ENCODE measurements at places on chromosomes 2 and 18.

DNA sequence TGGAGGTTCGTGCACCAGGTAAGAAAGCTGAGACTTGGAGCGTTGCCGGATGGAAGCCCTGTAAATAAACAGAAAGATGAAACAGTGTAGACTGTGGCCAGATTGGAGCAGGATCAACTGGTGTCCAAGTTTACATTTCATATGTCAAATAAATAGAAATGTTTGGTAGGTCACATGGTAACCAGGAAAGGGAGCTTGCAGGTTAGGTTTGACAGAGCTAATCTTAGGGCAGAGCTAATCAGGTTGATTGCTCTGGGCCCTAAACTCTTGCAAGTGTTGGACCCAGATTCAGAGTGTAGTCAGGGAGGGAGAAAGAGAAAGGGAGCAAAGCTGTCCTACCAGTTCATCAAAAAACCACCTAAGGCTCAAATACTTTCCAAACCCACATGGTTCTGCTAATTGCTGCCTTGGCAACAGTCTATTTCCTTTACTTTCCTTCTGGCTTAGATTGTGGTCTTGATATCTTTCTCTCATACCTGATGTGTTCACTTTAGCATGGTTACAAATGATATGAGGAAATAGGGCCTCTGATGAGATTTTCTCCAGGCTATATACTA is 63.2 kb downstream of the G6PC2 start:
- no peaks in the 10 kb centered on the region for H3K36me3 ChIP-seq
- H3K27me3 ChIP-seq = peaks cover 6% of the 10 kb centered on the region
- no peak overlapping the region for H3K4me3 ChIP-seq
- H3K4me1 ChIP-seq = no peaks in the 10 kb centered on the region

- H3K27me3 ChIP-seq = peaks cover 2% of the 10 kb centered on the region
- peaks cover 2% of the 10 kb centered on the region for H3K36me3 ChIP-seq
- no peak overlapping the region for H3K27ac ChIP-seq
- no peak for DNase-seq
- no peak overlapping the region for H3K4me3 ChIP-seq
Observed at GRCh38 chr2:23503097-23503496, 118.1 kb downstream of the KLHL29 start.

DNA sequence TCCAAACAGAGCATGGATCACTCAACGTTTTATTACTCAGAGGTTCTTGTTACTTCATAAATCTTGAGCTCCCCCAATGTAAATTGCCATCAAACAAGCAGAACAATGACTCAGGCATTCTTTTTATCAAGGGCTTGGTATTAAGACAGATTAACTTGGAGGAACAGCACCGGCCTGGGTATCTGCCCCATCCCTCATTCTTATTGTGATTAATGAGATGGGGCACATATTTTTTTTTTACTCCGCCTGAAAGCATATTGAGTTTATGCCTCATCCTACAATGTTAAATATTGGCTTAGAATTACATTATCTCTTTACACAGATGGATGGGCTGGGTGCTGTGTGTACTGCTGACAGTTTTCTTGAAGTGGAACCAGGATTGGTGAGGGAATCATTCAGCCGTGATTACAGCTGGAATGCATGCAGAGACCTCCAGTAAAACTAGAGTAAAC is 387.3 kb downstream of the CLIP4 start:
- H3K4me3 ChIP-seq = no peak overlapping the region
- H3K27ac ChIP-seq = no peak overlapping the region
- peaks cover 10% of the 10 kb centered on the region for H3K27me3 ChIP-seq
- no peaks in the 10 kb centered on the region for H3K36me3 ChIP-seq
- no peak for DNase-seq
- H3K4me1 ChIP-seq = no peaks in the 10 kb centered on the region

DNA sequence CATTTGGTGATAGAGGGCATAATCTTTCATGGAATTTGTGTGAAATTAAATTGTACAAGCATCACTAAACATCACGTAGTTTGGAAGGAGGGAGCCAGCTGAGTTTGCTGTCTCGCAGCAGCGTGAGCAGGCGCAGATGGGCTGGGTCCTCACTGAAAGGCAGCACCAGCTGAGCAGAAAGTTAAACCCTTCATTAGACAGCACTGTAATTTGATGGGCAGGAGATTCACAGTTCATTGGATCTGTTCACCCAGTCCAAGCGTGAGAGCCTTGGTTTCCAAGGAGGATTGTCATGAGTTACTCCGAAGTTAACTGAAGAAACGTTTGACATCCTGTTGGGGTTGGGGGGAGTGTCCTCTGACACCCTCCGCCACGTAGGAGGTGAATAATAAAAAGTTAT is 89.8 kb upstream of the NFATC1 start:
- no peak overlapping the region for H3K4me3 ChIP-seq
- peaks cover 26% of the 10 kb centered on the region for H3K36me3 ChIP-seq
- H3K4me1 ChIP-seq = no peaks in the 10 kb centered on the region

DNA sequence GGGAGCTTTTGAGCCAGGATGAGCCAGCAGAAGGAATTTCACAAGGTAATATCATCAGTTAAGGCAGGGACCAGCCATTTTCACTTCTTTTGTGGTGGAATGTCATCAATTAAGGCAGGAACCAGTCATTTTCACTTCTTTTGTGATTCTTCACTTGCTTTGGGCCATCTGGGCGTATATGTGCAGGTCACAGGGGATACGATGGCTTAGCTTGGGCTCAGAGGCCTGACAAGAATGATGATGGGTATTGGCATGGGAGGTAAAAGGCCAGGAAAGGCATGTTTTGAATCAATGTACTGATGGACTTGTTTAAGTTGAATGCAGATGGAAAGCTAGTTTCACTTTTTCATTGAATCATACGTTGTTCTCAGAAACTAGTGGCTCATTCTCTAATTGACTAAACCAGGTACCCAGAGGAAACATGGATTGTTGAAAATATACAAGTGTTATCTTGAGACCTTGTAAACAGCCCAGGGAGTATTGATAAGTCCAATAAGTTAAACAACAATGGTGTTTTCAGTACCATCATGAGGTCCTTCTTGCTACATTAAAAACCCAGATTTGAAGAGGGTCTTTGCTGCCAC is 1672.5 kb upstream of the DDX18 start:
- no peak overlapping the region for H3K27ac ChIP-seq
- no peak overlapping the region for H3K4me3 ChIP-seq
- no peaks in the 10 kb centered on the region for H3K4me1 ChIP-seq
- H3K36me3 ChIP-seq = no peaks in the 10 kb centered on the region
- DNase-seq = no peak
